ENCODE measurements at places on chromosomes 7 and 10. TPM values are rescaled to one million over a fixed set of nuclear protein-coding genes. Genes with fewer than 3 reads are reported as not detected.
A peak's percentile ranks its signal among the peaks of the same experiment; 100 is the strongest.

GRCh38 chr10:9331583-9332008 is 1277.1 kb downstream of the GATA3 start:
- no peak for DNase-seq

DNA sequence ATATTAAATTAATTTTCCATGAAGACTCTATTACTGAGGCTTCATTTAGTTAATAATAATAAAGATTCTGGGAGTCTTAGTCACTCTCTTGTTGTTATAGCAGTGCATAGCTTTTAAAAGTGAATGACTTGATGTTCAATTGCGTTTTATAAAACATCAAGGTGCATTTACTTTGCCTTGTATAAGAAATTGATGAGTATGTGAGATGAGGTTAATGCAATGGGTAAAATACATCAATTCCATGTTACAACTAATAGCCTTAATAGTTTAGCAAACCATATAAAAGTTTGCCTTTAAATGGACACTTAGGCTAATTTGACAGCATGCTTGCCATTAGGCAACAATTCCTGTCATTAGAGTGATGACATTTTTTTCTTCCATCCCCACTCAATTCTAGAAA is 173.6 kb upstream of the TEX47 start:
- DNase-seq = no peak

DNA sequence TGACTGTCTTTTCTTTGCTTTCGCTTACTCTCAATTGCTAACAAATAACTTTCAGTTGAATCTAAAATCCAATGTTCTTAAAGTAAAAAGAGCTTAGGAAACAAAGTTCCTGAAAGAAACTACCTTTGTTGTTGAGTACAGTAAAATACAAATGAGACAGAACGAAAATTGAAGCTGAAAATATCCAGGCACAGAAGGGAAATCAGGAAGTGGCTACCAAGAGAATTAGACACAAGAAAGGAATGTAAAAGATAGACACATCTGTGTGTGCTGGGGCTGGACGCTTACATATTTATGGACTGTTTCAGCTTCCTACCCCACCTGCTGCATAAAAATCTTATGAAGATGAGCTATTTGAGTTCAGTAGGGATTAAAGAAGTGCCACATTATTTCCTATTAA is 161.7 kb upstream of the PLXDC2 start:
- DNase-seq = no peak

- DNase-seq = no peak
These were observed 462 bp downstream of the KIAA1549 start for GRCh38 chr7:138980563-138981291.

- DNase-seq = peak; percentile 75
These were observed 13.1 kb upstream of the CAMK2G start for GRCh38 chr10:73887294-73888039.

The OPTN gene
- total RNA-seq = 35.3 TPM

The ELFN1 gene
- 0.11 TPM for total RNA-seq

Data from upper lobe of left lung (tissue), 6 donors.